ENCODE measurements at places on chromosomes 12 and 14. TPM values are rescaled to one million over a fixed set of nuclear protein-coding genes. Genes with fewer than 3 reads are reported as not detected.
A peak's percentile ranks its signal among the peaks of the same experiment; 100 is the strongest.

Gene CSRNP2
- 19.9 TPM for total RNA-seq

Gene TEDC1
- 5.9 TPM for total RNA-seq

Gene AHNAK2
- 180 TPM for total RNA-seq

Gene TCL1A
- not detected for total RNA-seq

Gene OVCH1
- total RNA-seq: 0.25 TPM

Gene KLHL33
- 1.2 TPM for total RNA-seq

Gene SLC16A7
- total RNA-seq: 38.8 TPM

Gene PPM1A
- total RNA-seq: 33.9 TPM

Gene MAX
- 71.7 TPM for total RNA-seq

Gene BATF
- 12.0 TPM for total RNA-seq

Gene CLEC6A
- total RNA-seq: not detected

- DNase-seq: no peak
Observed at GRCh38 chr12:54549774-54550451, 512 bp downstream of the PDE1B start.

DNA sequence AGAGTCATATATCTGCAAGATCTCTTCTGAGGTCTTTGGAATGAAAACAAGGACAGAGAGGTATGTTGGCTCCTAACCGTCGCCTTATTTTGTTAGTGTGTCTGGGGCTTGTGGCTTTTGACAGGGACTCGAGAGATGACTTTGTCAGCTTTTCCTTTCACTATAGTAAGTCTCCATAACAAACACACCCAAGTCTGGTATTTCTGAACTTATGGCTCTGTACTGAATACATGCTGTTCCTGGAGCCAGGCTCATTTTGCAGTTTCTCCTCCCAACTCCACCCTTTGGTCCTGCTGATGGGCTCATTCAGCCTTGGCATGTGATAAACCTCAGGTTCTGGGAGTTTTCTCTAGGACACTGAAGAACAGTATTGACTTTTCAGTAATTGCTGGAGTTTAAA lies 27.7 kb upstream of the TMED10 start:
- DNase-seq: no peak

- no peak for DNase-seq
Observed at GRCh38 chr14:67467134-67467533, 21.4 kb downstream of the TMEM229B start.

DNA sequence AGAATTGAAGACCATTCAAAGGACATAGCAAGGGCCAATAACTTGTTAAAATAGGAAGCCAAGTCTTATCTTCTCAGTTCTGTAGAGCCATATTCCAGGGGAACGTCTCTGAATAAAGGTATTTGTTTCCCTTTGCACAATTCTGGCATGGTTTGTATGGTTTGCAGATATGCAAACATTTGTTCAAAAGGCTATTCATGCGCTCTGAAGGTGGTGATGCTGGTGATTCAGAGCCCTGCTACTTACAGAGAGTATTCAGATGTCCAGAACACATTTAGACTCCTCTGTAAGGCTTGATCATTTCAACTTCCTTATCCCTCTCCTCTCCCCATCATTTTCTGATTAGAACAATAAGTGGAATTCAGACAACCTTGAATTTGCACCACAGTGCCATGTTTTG lies 35.9 kb downstream of the SLC4A8 start:
- DNase-seq: no peak

DNA sequence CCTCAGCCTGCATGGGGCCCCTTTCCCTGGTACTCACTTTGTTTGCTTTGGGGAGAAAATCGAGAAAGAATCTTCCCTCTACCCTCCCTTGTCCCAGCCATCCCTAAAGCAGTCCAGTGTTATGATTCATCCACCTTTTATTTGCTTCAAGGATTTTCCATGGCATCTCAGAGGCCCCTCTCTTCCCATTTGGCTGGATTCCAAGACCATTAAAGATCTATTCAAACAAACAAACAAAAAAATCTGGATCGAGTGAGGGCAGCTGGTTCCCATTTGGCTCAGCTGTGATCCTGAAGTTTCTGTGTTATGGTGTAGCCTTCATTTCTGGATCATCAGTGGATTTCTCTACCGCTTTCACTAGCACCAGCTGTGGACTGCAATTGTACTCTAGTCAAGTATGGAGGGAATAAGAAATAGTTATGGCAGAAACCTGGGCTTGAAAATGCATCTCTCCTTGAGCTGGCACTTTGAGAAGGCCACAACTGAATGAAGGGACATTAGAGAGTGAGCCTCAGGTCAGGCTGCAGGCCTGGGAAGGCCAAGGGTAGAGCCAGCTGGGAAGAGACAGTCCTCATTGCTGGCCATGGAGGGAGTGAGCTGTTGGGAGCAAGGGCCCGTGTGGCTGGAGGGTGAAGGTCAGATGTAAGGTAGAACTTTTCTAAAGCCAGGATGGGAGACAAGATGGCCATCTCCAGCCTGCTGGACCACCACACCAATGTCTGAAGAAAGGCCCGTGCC lies 13.7 kb downstream of the KRT71 start:
- no peak for DNase-seq

DNA sequence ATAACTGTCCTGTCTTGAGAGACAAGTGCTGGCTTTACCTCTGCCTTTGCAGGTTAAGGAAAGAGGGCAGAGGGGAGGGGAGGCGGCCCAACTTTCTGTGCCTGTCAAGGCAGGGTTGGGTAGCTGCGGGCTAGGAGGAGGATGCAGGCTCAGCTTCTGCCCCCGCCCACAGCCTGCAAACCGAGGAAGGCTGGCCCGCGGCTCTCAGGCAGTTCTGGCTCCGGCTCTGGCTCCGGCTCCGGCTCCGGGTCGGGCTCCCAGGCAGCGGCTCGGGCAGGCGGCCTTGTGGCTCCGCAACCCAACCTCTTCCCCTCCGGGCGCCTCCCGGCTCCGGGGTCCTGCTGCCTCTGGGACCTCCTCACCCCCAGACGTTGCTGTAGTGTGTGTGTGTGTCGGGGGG lies 92.9 kb downstream of the TMEM30B start:
- no peak for DNase-seq

- DNase-seq: no peak
Observed at GRCh38 chr14:71803539-71804260, 128.5 kb upstream of the RGS6 start.

GRCh38 chr12:93819050-93819491 lies 141.9 kb downstream of the CRADD start:
- no peak for DNase-seq

GRCh38 chr12:67099858-67100257 lies 169.3 kb upstream of the CAND1 start:
- DNase-seq: no peak

- DNase-seq: no peak
Observed at GRCh38 chr12:11545484-11546330, 103.8 kb upstream of the ETV6 start.

DNA sequence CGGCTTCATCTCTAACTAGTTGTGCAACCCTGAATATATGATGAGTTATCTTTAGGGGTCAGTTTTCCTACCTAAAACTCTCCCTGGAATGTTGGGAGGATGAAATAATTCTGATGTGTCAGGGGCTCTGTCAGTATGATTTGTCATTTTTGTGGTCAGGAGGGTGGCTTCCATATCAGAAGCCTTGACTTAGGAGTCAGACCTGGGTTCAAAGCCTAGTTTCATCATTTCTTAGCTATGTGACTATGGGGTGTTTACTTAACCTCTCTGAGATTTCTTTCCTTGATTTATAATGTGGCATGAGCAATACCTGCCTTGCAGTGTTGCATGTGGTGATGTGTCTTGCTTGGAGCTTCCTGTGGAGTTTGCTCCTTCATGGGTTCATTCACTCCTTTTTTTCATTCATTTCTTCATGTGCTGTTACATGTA lies 146.8 kb downstream of the CHST11 start:
- no peak for DNase-seq

- DNase-seq: no peak
Observed at GRCh38 chr12:48717252-48717695, 767 bp upstream of the CCNT1 start.

GRCh38 chr12:770479-770878 lies 18.1 kb downstream of the WNK1 start:
- DNase-seq: no peak

GRCh38 chr12:109736552-109737108 lies 23.0 kb downstream of the FAM222A start:
- DNase-seq: no peak

DNA sequence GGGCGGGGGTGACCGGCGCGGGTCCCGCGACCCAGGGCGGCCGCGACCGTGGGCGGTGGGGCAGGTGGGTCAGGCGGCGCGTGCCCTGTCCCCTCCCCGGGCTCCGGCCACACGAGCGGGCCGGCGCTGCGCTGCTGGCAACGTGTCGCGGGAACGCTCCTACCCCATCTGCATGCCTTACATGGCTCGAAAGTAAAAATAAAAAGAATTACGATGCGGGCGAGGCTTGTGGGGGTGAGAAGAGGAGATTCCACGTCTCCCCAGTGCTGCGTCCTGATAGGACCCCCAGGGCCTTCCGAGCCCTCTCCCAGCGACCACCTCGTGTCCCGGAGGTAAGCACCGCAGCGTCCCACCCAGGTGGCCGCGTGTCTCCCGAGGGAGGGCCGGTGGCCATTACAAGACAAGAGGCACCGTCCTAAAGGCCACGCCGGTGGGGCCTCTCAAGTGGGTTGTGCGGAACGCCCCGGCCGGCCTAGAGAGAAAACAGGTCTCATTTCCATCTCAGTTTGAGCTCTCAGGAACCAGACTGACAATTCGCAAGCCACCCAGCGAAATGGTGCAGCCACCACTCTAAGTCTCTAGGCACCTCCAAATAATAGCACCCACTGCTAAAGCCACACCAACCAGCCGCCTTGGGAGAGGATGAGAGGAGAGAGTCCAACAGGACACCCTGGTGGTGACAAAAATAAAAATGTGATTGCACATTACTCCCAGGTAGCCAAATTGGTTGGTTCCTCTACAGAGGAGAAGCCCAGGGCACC lies 612 bp upstream of the FOXN3 start:
- DNase-seq: no peak

- no peak for DNase-seq
Observed at GRCh38 chr14:70924521-70924920, 17.3 kb downstream of the PCNX1 start.

DNA sequence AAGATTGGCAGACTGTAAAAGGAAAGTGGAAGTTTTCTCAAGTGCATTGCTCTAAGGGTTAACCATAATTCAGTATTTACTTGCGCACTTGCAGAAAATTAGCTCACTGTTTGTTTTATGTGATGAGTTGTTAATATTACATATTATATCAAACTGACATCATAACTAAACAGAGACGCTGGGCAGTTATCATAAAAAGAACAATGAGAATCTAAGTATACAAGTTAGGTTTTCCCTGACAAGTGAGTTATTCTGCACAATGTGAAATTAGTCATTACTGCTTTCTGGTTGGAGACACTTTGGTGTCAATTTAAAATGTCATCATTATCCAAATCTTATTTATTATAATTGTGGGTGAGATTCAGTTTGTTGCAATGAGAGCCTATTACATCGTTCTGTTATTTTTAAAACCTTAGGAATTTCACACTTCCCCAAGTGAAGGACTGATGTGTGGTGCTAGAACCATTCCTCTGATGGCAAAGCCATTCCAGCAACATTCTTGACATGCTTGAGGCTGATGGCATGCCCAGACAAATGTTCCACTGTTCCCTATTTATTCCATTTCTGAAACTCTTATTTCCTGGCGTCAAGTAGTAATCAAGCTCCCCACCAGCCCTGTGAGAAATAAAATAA lies 90.1 kb upstream of the FLRT2 start:
- DNase-seq: no peak

DNA sequence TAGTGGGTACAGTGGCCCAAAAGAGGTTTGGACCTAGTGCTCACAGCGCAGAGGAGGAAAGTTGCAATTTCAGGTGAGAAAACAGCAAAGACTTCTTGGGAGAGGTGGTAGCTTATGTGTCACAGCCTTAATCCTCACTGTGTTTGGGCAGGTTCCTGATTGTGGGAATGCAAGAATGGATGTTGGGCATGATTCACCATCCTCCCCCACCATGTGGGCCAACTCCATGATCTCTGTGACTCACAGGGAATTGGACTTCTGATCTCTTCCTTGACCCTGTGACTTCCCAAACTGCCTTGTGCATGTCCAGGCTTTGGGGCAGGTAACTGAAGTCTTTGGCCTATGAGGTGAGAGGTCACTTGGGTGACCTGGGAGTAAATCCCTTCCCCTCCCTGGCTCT lies 1.8 kb upstream of the CHST11 start:
- no peak for DNase-seq

DNA sequence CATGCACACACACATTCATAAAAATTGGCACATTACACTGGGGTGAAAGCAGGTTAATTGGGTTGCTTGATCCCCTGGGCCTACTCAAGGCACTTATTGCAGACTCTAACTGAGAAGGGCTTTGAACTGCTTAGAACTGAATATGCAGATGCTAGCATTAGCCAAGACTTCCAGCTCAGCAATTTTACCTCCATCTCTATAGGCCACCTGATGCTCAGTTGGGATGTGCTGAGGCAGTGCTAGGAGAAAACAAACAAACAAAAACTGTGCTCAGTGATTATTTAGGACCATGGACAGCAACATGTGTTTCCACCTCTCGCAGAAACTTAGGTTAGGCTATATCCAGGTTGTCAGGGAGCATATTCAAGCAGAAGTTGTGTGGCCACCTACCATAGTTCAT lies 124.8 kb upstream of the WSCD2 start:
- DNase-seq: peak; percentile 19

GRCh38 chr12:79635676-79636075 lies 55.1 kb downstream of the PAWR start:
- DNase-seq: no peak

- DNase-seq: no peak
Observed at GRCh38 chr12:66742508-66743367, 63.9 kb upstream of the GRIP1 start.

DNA sequence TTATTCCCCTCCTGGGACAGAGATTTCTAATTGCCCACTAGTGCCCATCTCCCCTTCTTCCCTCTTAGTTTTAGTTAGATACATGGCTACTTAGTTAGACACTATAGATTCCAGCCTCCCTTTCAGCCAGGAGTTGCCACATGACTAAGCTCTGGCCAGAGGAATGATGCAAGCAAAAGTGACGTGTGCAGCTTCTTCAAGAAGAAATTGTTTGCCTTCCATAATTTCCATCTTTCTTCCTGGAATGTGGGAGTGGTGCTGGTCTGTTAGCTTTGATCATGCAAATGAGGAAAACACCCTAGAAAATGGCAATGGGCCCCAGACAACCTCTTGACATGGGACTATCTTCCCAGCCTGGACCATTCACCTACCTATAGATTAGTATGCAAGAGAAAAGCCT lies 21.4 kb downstream of the CCDC177 start:
- DNase-seq: no peak

- no peak for DNase-seq
Observed at GRCh38 chr12:88893801-88894200, 313.5 kb upstream of the KITLG start.

- no peak for DNase-seq
Observed at GRCh38 chr14:101884089-101884933, 80.1 kb upstream of the DYNC1H1 start.

GRCh38 chr14:20614038-20614840 lies 23.1 kb upstream of the RNASE12 start:
- no peak for DNase-seq

All from vagina (tissue), 2 donors.